ENCODE measurements at places on chromosomes 7 and 10.

GRCh38 chr10:121598263-121599249 is at the start of gene FGFR2:
FGFR2 (minus strand) TSS chr10:121598444; CDS start chr10:121593817, 4,627 bp downstream.
- DNase-seq: no peak

DNA sequence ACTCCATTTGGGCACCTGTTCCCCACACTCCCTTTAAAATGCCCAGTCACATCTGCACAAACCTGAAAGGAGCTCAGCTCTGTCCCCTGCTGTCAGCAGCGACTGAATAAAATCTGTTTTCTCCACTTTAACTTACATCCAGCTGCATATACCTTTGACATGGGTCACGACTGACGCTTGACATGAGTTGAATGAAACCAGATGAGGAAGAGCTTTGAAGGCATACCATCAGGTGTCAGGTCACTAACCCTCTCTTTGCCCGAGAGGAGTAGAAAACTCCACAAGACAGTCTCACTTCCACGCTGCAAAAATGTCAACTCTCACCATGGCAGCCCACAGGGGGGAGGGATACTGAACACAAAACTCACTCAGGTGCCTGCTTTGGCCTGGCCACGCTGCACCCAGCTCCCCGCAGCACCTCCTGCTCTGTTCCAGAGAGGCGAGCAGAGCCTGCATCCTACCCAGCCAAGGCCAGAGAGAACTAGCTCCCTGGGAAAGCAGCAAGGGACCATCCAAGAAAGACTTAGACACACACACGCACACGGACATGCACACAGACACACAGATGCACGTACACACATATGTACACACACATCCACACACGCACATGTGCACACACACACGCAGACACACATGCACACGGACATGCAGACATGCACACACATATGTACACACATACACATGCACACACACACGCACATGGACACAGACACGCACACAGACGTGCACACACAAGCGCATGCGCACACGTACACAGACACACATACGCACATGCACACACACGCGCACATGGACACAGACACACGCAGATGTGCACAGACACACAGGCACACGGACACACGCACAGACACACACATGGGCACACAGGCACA is 191.0 kb downstream of the MAD1L1 start:
- no peak for DNase-seq

DNA sequence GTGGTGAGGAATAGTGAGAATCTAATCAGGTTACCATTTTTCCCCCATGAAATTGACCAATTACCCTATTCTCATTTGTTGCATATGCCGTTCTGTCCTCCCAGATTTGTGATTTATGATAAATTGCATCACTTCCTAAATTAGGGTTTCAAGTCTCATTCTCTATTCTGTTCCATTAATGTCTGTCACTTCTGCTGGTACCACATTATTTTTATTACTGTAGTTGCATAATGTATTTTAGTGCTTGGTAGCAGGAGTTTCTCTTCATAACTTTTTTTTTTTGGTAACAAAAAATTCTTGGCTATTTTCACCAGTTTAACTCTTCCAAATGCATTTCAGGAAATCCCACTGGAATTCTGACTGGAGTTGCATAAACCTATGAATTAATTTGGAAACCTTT is 44.0 kb upstream of the FAM133B start:
- DNase-seq: no peak

DNA sequence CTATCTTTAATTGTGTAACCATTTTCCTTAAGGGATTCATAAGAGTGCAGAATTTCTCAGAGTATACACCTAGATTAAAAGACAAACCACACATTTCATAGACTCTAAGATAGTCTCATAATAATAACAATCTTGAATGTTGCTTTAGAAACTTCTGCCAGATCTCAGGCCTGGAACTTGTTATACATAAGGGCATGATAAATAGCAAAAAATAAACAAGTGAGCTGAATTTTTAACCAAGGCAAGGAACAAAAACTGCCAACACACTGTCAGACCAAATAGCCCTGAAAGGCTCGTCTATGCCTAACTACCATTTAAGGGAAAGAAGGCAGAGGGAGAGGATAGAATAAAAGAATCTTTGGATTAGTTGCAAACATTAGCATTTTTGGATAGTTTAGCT is 65.8 kb upstream of the SEMA3C start:
- no peak for DNase-seq

- no peak for DNase-seq
Observed at GRCh38 chr7:145005601-145006000, 169.7 kb upstream of the TPK1 start.

GRCh38 chr7:22667562-22668239 is 59.3 kb upstream of the IL6 start:
- DNase-seq: no peak

GRCh38 chr7:78779788-78780187 is 673.7 kb downstream of the MAGI2 start:
- DNase-seq: no peak

DNA sequence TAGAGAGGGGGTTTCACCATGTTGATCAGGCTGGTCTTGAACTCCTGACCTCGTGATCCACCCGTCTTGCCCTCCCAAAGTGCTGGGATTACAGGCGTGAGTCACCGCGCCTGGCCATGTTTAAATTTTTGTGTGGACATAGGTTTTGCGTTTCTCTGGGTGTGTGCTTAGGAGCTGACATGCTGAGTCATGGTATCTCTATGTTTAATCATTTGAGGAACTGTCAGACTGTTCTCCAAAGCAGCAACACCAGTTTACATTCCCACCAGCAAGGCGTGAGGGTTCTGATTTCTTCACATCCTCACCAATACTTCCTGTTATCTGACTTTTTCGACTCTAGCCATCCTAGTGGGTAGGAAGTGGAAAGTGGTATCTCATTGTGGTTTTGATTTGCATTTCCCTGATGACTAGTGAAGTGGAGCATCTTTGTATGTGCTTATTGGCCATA is 153.7 kb downstream of the DNAJB6 start:
- no peak for DNase-seq

DNA sequence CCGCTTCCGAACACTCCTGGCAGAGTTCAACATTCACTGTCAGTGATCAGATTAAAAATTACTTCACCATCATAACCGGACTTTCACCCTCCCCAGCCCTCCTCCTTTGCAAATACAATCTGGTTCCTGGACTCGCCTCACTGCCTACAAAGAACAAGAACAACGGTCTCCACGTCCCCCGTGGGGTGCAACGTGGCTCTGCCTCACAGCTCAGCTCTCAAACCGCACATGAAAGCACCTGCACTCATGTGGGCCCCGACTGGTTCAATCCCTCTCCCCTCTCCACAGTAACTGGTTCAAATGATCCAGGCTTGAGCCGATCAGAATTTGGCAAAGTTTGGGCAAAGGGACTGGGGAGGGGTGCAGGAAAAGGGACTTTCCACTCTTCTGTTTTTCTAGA is 21.0 kb downstream of the ASB13 start:
- DNase-seq: no peak

GRCh38 chr10:122864901-122865300 is 14.5 kb downstream of the FAM24B start:
- DNase-seq: no peak

- no peak for DNase-seq
Observed at GRCh38 chr7:155374276-155375252, 76.9 kb downstream of the INSIG1 start.

DNA sequence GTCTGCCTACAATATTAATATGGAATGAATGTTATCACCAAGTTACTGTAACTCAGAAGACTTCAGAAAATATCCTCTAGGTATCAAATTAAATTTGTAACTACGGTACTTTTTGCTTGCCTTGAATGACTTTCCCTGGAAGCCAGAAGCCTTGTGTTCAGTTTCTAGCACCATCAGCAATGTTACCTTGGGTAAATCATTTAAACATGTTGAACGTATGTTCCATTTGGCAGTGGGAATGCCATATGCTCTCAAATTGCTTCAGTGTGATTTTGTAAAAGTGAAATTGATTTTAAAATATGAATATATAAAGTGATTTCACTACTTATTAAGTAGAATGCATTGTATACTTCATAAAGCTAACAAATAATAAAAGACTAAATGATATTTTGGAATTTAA is 11.2 kb downstream of the RPA3 start:
- DNase-seq: no peak

- no peak for DNase-seq
Observed at GRCh38 chr7:4747746-4748145, 27.7 kb upstream of the AP5Z1 start.

- no peak for DNase-seq
Observed at GRCh38 chr10:71243756-71244395, 31.5 kb downstream of the UNC5B start.

DNA sequence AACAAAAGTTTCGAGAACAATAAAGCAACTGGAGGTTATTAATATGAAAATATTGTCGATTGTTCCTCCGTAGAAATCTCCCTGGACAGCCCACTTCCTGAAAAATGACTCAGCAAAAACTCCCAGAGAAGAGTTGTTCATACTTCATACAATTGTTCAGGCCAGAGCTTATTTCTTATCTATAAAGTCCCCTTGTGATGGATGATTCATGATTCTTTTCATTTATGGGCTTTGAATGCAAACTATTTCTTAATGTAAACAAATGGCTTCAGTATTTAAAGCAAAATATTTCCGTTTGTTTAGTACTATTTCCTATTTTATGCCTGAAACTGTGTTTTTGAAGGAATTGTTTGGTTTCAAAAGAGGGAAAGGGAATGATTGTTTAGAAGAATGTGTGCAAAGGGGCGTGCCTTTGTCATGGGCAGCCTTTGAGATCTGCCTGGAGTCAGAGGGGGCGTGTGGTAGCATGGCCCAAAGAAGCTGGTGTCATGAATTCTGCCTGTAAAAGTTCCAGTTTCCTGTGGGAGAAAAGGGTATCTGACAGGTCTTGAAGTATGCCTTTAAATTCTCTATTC is 26.2 kb upstream of the EXOC6 start:
- no peak for DNase-seq

DNA sequence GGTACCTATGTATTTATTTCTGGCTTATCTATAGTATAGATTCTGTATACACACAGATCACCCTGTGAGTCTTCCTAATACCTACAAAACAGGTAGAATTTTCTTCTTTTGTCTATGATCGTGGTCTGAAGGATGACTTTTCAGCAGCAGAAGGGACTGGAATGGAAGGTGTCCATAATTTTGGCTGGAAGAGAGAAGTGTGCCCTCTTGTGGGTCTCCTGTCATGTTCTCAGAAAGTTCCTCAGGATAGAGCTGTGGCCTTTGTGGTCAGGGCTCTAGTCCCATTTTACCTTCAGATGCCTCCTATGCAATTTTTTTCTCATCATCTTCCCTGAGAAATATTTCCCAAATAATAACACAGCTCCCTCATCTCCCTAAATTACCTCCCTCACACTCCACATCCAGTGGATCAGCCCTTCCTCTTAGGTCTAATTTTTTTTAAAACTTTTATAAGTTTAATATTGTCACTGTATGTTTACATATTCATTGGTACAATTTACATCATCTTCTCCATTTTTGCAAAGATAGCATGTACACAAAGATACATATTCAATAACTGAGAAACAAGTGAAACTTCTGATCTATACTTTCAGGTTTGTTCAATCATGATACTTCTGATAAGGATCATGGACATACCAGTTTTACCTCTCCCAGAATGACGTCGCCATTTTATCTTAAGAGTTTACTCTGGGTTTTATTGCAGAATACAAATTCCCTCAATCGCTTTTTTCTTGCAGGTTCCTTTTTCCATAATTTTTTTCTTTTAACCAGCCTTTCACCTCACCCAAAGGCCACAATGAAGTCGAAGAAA is 112.7 kb downstream of the REEP3 start:
- no peak for DNase-seq

DNA sequence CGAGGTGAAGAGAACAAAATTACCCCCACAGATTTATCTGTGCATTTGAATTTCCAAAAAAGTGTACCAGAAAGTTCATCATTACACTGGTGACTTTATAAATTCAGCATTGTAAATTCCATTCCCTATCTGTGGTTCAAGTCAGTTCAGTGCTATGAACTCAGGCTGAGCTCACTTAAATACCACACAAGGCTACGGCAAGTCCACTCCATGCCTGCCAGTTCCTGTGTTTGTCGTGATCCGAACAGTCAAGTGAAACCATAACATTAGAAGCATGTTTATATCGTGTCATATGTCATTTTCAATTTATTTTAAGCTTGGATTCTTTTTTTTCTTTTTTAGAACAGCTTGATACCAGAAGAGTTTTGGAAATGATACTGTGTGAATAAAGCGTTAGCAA is 14.8 kb downstream of the MBL2 start:
- DNase-seq: no peak

DNA sequence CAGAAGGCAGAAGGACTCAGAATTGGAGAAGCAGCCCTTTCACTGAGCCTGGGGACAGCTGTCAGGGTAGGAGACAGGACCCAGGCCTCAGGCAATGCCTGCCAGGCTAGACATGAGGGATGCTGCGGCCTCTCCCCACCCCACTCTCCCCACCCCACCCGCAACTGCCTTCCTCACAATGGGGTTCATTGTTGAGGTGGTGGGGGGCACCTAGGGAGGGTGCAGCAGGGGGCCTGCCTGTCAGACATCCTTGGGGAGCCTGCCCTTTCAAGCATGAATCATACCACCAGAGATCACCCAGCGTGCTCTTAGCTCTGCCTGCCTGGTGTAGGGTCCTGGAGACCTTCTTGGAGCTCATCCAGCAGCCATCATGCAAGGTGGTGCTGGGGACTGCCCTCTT is at the start of gene C10orf62:
C10orf62 (plus strand) TSS at position 243 of the 400 bp plus-strand sequence. CDS start 177 bp downstream, outside the sequence.
- DNase-seq: no peak

DNA sequence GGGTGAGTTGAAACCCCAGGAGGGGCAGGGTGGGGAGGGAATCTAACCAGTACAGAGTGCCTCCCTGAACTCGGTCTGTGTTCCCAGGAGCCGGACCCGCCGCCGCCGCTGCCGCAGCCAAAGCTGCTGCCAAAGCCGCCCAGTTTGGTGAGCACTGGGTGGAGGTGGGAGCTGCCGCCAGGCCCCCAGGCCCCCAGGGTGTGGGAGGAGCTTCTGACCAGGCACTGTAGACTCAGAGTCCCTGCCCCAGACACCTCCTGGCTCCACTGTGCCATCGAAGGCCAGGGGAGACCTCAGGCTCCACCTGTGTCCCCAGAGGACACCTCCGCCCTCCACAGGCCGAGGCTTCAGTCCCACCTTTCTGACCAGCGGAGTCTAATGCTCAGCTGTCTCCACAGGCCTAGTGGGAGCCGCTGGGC is 20.4 kb upstream of the LIMK1 start:
- DNase-seq: no peak

DNA sequence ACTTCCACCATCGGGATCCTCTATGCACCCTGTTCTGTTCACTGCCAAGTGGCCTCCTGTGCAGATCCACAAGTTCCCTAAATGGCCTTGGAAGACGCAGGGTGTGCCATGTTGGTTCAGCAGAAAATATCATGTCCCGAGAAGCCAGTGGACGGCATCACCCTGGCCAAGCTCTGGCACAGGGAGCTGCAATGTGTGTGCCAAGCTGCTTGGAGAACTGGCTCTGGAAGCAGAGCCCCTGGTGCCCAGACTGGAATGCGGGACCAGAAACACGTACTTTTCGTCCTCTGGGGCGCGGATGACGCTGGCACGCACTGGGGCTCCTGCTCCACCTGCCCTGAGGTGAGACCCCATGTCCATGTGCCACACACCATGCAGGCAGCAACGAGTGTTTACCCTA is 124.7 kb upstream of the CARD11 start:
- DNase-seq: no peak
